Left ventricle myocardium superior (tissue), 1 donor: ENCODE measurements at places on chromosomes 11 and 22.

GRCh38 chr11:64862987-64863390, 15.4 kb downstream of the EHD1 start:
- DNase-seq, result peak; percentile 76

GRCh38 chr11:68832476-68833181, 9.1 kb downstream of the CPT1A start:
- no peak for DNase-seq

GRCh38 chr11:10524471-10524870, 16.5 kb downstream of the RNF141 start:
- no peak for DNase-seq

DNA sequence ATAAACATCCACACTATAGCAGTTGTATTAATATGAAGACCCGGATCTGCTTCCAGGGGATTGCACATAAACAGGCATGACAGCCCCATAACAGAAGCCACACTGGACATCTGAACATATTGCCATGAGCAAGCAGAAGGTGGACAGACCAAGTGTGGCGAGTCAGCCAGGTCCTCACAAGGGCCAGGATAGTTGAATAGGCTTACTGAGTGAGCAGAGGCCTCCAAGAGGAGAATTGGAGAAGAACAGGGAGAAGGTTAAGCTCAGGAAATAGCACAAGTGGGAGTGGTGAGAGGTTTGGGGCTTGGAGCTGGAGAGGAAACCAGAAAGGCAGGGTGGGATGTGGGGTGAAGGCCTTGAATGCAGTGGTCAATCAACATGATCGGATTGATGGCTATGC, 10.8 kb downstream of the SLC35C1 start:
- DNase-seq, result no peak

DNA sequence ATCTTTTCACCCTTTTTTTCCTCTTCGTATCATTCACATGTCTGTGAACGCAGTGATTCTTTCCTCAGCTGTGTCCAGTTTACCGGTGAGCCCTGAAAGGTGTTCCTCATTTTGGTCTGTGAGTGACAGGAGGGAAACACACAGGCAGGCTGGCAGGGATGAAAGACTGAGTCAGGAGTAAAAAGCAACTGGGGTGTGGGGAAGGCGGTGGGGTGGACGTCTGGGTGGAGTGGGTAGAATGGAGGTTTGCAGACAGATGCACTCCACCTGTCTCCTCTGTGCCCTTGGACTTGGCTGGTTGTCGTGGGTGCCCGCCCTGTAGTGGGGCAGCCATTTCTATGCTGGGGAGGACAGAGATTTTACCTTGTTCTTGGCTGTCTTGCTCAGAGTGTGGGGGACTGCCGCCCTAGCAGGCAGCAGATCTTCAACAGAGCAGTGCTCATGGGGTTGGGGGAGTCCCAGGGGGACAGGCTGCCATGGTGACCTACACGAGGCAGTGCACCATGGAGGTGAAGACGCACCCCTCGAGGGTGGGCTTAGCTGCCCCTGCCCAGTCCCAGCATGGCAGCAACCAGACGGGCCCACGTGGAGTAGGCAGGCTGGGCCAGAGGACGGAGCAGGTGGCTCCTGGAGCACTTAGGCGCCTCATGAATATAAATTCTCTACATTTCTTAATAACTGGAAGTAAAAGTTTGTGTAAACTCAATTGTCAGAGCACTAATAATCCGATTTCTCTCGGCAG, 603.7 kb downstream of the TBC1D22A start:
- no peak for DNase-seq

- peak; percentile 10 for DNase-seq
These were observed 367.6 kb downstream of the TBC1D22A start for GRCh38 chr22:47129902-47130635.

DNA sequence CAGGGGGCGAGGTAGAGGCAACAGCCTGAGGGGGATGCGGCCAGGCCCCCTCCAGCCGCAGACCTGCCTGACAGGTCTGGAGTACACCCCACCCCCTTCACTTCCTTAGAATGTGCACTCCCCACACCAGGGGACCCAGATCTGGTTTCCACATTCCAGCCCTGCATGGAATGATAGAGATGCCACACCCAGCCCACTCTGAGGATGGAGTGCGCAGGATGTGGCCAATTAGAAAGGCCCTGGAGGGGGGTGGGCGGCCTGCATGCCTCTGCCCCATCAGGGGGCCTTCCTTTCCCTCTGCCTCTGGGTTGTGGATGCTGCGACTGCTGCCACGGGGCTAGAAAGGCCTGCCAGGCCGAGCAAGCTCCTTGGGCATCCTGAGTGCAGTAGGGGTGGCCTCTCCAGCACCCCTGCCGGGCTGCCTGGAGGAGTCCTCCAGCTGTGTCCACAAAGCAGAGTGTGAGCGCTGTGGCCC, 28.2 kb upstream of the MGAT3 start:
- no peak for DNase-seq

DNA sequence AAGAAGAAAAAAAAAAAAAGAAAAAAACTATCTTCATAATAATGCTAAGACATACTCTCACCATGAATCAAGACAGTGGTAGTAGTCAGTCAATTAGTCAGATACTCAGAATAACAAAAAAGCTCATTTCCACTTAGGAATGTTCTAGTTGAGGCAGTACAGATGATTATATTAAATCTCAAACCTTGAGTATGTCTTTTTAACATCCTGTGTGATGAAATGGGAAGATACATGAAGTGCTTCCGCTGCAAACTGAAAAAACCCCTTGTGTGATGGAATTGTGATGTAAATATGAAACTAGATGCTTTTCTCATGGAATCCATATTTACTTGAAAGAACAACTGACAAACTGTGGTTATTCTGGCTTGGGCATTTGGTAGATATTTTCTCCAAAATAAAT, 13.7 kb downstream of the AMOTL1 start:
- DNase-seq, result no peak

DNA sequence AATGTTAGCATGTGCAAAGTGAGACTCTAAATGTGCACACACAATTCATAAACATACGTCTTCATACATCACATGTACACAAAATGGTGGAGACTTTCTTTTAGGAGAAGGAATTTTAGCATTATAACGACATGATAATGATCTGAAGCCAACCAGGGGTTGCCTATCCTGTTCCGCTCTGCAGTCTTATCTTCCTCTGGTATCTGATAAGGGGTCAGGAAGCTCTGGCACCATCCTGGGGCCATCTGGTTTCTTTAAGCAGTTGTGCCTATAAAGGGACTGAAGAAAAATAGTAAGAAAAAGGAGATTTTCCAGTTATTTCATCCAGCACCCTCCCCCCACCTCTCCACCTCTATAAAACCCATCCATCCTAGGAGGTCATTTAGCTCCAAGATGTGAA, 5.8 kb upstream of the NUP50 start:
- DNase-seq, result no peak

- DNase-seq, result no peak
These were observed 2.9 kb upstream of the LRRC10B start for GRCh38 chr11:61505640-61506155.

DNA sequence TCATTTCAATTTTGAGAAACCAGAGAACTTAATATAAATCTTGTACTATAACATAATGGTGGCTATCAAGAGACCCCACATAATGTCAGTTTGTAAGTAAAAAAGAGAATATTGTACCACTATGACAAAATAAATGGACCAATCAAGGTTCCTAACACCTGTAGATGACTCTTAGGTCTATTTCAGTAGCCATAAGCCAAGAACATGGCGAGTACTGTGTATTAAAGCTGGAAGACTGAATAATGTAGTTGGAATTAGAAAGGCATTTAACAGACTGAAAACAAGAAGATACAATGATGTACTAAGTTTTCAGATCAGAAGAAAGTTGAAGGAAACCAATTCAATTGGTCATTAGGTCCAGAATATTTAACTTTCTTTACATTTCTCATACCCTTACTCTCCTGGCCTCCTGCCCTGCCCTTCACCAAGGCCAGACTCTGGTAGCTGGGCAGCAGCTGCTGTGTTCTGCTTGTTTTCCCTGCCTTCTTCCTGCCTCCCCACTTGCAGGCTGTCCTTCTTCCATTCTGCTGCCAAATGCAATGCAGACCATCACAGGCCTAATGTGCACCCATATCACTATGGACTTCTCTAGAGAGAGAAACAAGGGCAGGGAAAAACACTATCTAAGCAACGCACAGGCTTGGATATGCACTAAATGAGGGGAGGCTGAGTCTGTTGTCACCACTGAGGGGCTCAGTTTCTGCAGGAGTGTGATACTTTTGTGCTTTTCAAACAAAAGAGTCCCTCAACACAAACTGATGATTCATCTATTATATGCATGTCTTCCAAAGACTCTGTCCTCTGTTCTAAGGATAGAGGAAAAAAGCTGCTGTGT, 60.1 kb downstream of the RAB30 start:
- DNase-seq, result no peak
